Activated CD4-positive, alpha-beta T cell treated with anti-CD3 and anti-CD28 coated beads for 4 hours (primary cell): ENCODE measurements at places on chromosomes 6 and 20.

GRCh38 chr20:31894980-31895675, 24.7 kb downstream of the TTLL9 start:
- DNase-seq, result no peak

GRCh38 chr6:25103603-25104002, 167.8 kb upstream of the RIPOR2 start:
- no peak for DNase-seq

GRCh38 chr6:106995640-106996039, 21.1 kb upstream of the CD24 start:
- DNase-seq, result no peak

DNA sequence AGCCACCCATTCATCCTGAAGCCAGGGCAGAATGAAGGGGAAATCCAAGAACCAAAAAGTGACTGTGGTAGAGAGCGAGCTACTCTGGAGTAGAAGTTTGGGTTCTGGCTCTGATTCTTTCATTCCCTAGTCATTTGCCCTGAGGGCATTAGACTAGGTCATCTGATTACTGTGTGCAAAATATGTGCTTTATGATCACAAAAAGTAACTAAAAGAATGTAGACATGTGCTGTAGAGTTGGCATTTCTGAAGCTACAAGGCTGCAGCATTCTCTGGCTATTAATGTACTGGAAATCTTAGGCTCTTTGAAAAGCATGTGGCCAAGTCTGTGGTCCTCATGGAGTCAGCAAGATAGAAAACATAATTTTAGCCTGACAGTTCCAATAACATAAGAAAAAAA, 94.2 kb downstream of the TBC1D7 start:
- no peak for DNase-seq

- no peak for DNase-seq
Observed at GRCh38 chr20:24676353-24676977, 207.0 kb downstream of the SYNDIG1 start.
